Left lung (tissue), 14 donors: ENCODE measurements at places on chromosomes 2 and 18. TPM values are rescaled to one million over a fixed set of nuclear protein-coding genes. Genes with fewer than 3 reads are reported as not detected.

- no peak overlapping the region for H3K4me3 ChIP-seq
- H3K36me3 ChIP-seq: no peaks in the 10 kb centered on the region
- H3K27ac ChIP-seq: no peak overlapping the region
Measured at GRCh38 chr2:43057742-43058725, 168.4 kb downstream of the ZFP36L2 start.

GRCh38 chr2:1780693-1781092, 36.4 kb upstream of the PXDN start:
- H3K36me3 ChIP-seq: no peaks in the 10 kb centered on the region
- H3K4me3 ChIP-seq: no peak overlapping the region
- no peak for DNase-seq
- peaks cover 10% of the 10 kb centered on the region for H3K27me3 ChIP-seq
- H3K27ac ChIP-seq: no peak overlapping the region

DNA sequence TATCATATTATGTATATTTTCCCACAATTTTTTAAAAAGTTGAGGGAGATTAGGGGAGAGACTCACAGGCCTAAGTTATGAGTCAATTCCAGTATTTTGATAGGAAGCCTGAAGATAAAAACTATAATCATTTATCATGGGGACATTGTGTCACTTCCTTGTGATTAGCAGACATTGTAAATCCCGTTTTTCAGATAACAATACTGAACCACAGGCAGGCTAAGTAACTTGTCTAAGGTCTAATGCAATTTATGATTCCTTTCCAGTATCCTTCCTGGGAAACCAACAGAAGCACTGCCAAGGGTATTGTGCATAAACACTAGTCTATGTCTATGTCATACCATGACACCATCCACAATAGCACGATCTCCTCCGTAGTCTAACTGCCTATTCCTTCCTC, 235.2 kb upstream of the PIK3C3 start:
- no peak overlapping the region for H3K4me3 ChIP-seq
- no peak for DNase-seq
- H3K27me3 ChIP-seq: no peaks in the 10 kb centered on the region
- no peaks in the 10 kb centered on the region for H3K36me3 ChIP-seq
- no peaks in the 10 kb centered on the region for H3K4me1 ChIP-seq
- no peak overlapping the region for H3K27ac ChIP-seq

DNA sequence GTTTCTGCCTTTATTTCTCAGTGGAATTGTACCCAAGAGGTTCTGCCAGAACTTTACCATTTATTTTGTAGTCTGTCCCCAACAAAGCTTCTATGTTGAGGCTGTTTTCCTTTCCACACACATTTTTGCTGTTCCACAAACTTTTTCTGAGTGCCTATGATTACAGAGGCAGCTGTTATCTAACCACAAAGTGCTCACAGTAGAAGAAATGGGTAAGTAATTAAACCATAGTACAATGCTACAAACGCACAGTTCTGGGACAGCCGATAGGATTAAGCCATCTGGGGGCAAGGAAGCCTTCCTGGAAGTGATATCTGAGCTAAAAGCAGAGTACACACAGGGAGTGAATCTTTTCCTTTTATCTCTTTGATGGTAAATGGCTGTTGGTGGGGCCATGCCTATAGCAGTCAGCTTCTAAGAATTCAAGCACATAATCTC, 3.9 kb upstream of the MGAT4A start:
- H3K27me3 ChIP-seq: no peaks in the 10 kb centered on the region
- no peaks in the 10 kb centered on the region for H3K36me3 ChIP-seq
- DNase-seq: no peak
- H3K27ac ChIP-seq: peak overlapping the region; percentile 76
- no peaks in the 10 kb centered on the region for H3K4me1 ChIP-seq
- no peak overlapping the region for H3K4me3 ChIP-seq

DNA sequence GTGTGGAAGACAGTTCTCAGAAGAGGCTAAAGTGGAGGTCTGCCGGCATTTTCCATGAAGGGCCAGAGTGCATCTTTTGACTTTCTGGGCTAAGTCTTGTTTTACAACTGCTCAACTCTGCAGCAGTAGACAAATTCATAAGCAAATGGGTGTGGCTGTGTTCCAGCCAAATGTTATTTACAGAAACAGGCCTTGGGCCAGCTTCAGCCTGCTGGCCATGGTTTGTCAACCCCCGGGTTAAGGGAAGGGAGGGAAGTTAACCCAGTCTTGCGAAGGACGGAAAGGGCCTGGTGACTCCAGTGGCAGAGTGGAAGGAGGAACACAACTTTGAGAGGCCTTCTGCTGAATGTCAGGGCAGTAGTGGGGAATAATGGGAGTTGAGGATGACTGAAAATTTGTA, 34.3 kb upstream of the NCKAP5 start:
- H3K4me1 ChIP-seq: no peaks in the 10 kb centered on the region
- no peak overlapping the region for H3K27ac ChIP-seq
- no peak overlapping the region for H3K4me3 ChIP-seq
- DNase-seq: no peak
- H3K27me3 ChIP-seq: no peaks in the 10 kb centered on the region

- H3K36me3 ChIP-seq: no peaks in the 10 kb centered on the region
- no peak overlapping the region for H3K27ac ChIP-seq
- H3K27me3 ChIP-seq: no peaks in the 10 kb centered on the region
Measured at GRCh38 chr18:47062471-47062870, 27.1 kb upstream of the ELOA2 start.

- H3K27me3 ChIP-seq: no peaks in the 10 kb centered on the region
- no peak overlapping the region for H3K4me3 ChIP-seq
- no peak for DNase-seq
- no peak overlapping the region for H3K27ac ChIP-seq
- no peaks in the 10 kb centered on the region for H3K36me3 ChIP-seq
Measured at GRCh38 chr2:223508372-223508771, 93.8 kb downstream of the SCG2 start.

DNA sequence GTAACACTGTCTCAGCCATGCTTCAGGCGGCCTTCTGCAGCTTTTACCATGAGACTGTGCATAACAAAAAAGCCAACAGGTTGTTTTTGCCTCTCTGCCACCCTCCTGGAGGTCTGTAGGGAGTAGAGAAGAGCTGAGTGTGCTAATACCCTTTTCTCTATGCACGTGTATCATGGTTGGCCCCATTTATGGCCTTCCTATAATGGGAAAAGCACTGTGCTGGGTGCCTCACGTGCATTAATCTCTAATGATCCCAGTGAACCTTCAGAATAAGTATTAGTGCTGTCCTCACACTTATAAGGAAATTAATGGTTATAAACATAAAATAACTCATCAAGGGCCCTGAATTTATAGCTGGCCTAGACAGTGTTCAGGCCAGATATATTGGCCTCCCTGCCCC, 164.2 kb downstream of the CDH20 start:
- no peak overlapping the region for H3K27ac ChIP-seq
- no peaks in the 10 kb centered on the region for H3K27me3 ChIP-seq
- no peaks in the 10 kb centered on the region for H3K36me3 ChIP-seq
- no peaks in the 10 kb centered on the region for H3K4me1 ChIP-seq
- no peak overlapping the region for H3K4me3 ChIP-seq

DNA sequence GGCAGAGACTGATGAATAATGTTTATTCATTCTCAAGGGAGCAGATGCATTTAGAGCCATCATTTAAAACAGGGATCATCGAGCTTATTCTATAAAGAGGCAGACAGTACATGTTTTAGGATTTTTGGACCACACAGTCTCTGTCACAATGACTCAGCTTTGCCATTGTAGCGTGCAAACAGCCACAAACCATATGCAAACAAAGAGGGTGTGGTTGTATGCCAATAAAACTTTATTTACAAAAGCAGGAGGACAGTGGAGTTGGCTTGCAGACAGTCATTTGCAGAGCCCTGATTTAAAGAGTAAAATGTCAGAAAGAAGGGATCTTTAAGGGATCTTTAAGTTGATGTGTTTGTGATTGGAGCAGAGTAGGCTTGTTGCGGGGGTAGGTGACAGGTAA, 51.5 kb downstream of the SMIM21 start:
- DNase-seq: no peak
- H3K27me3 ChIP-seq: no peaks in the 10 kb centered on the region
- no peak overlapping the region for H3K4me3 ChIP-seq

The POLR1B gene
- 22.2 TPM for polyA plus RNA-seq

The EN1 gene
- polyA plus RNA-seq: not detected

The MRO gene
- 0.35 TPM for polyA plus RNA-seq

The NOL4 gene
- polyA plus RNA-seq: 1.8 TPM
